ENCODE measurements at places on chromosomes 12 and 14. TPM values are rescaled to one million over a fixed set of nuclear protein-coding genes. Genes with fewer than 3 reads are reported as not detected.
A peak's percentile ranks its signal among the peaks of the same experiment; 100 is the strongest.

The ACSM4 gene
- total RNA-seq = not detected

The YY1 gene
- 40.6 TPM for total RNA-seq

DNA sequence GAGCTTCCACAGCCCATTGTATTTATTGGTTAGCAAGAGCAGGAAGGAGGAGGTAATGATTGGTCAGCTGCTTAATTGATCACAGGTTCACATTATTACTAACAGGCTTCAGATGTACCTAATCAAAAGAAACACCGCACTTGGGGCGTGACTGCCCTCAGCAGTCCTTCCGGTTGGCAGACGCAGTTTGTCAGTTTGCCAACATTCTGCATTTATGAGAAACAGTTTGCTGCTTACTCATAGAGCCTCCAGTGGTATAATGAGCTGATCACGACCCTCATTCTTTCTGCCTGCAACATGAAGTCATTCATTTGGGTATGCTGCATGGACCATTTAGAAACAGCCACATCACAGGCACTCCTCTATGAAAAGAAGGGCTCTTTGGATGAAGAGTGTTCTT lies 42.5 kb upstream of the PPM1H start:
- DNase-seq = peak; percentile 3
- no peak overlapping the region for H3K4me3 ChIP-seq
- H3K27ac ChIP-seq = no peak overlapping the region
- H3K36me3 ChIP-seq = no peaks in the 10 kb centered on the region

GRCh38 chr12:77808534-77808933 lies 22.2 kb upstream of the NAV3 start:
- H3K27me3 ChIP-seq = no peaks in the 10 kb centered on the region
- H3K27ac ChIP-seq = no peak overlapping the region
- no peaks in the 10 kb centered on the region for H3K36me3 ChIP-seq
- no peak for DNase-seq
- H3K4me3 ChIP-seq = no peak overlapping the region
- H3K4me1 ChIP-seq = no peaks in the 10 kb centered on the region

- H3K27me3 ChIP-seq = no peaks in the 10 kb centered on the region
- H3K4me1 ChIP-seq = no peaks in the 10 kb centered on the region
- H3K4me3 ChIP-seq = no peak overlapping the region
- peaks cover 9% of the 10 kb centered on the region for H3K36me3 ChIP-seq
- H3K27ac ChIP-seq = no peak overlapping the region
- no peak for DNase-seq
These were observed 7.0 kb downstream of the MTHFD1 start for GRCh38 chr14:64394977-64395633.

GRCh38 chr12:93139028-93139665 lies 210.1 kb upstream of the EEA1 start:
- DNase-seq = no peak
- peaks cover 6% of the 10 kb centered on the region for H3K4me1 ChIP-seq
- H3K4me3 ChIP-seq = no peak overlapping the region

The TMEM19 gene
- total RNA-seq = 26.3 TPM

DNA sequence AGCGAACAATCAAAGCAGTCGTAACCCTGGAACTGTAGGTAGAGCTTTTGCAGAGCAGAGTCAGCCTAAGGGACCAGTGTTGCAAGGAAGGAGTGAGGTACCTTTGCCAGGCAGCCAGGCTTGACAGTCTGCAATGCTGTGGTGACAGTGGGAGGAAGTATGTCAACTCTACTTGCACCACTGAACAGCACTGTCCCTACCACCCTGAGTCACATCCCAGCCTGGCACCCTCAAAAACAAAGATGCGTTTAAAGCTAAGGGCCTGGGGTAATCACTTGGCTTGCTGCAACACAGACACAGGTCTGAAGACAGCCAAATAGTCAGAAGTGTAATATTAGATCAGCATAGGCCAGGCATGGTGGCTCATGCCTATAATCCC lies 141.9 kb downstream of the DPF3 start:
- DNase-seq = no peak
- H3K4me3 ChIP-seq = no peak overlapping the region
- H3K27ac ChIP-seq = no peak overlapping the region
- H3K36me3 ChIP-seq = no peaks in the 10 kb centered on the region

- H3K27me3 ChIP-seq = no peaks in the 10 kb centered on the region
- H3K36me3 ChIP-seq = no peaks in the 10 kb centered on the region
- peak; percentile 12 for DNase-seq
- H3K27ac ChIP-seq = no peak overlapping the region
- no peak overlapping the region for H3K4me3 ChIP-seq
These were observed 57.9 kb downstream of the TXNDC16 start for GRCh38 chr14:52494444-52494843.

- no peaks in the 10 kb centered on the region for H3K27me3 ChIP-seq
- no peak overlapping the region for H3K27ac ChIP-seq
- DNase-seq = no peak
- no peak overlapping the region for H3K4me3 ChIP-seq
- H3K4me1 ChIP-seq = no peaks in the 10 kb centered on the region
- H3K36me3 ChIP-seq = no peaks in the 10 kb centered on the region
These were observed 95.0 kb upstream of the CCND2 start for GRCh38 chr12:4178424-4179170.

DNA sequence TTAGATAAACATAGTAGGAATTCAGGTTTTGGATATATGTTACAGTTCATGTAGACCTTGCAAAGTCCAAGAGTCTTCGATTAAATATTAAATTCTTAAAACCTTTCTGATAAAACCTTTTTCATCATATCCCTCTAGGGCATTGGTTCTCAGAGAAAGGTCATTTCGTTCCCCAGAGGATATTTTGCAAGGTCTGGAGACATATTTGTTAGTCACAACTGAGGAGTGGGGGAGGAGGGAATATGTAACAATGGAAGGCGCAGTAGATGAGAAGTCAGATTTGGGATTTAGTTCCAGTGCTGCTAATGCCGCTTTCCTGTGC lies 5.3 kb downstream of the TMEM253 start:
- no peak for DNase-seq
- no peaks in the 10 kb centered on the region for H3K27me3 ChIP-seq
- H3K36me3 ChIP-seq = no peaks in the 10 kb centered on the region
- H3K4me3 ChIP-seq = no peak overlapping the region

- H3K4me3 ChIP-seq = no peak overlapping the region
- DNase-seq = no peak
- H3K27me3 ChIP-seq = peaks cover 7% of the 10 kb centered on the region
These were observed 53.2 kb downstream of the TESC start for GRCh38 chr12:117046011-117046369.

GRCh38 chr14:56199095-56199981 lies 81.1 kb downstream of the PELI2 start:
- H3K4me3 ChIP-seq = no peak overlapping the region
- H3K27me3 ChIP-seq = no peaks in the 10 kb centered on the region
- peak; percentile 70 for DNase-seq
- no peak overlapping the region for H3K27ac ChIP-seq
- H3K4me1 ChIP-seq = peaks cover 7% of the 10 kb centered on the region

DNA sequence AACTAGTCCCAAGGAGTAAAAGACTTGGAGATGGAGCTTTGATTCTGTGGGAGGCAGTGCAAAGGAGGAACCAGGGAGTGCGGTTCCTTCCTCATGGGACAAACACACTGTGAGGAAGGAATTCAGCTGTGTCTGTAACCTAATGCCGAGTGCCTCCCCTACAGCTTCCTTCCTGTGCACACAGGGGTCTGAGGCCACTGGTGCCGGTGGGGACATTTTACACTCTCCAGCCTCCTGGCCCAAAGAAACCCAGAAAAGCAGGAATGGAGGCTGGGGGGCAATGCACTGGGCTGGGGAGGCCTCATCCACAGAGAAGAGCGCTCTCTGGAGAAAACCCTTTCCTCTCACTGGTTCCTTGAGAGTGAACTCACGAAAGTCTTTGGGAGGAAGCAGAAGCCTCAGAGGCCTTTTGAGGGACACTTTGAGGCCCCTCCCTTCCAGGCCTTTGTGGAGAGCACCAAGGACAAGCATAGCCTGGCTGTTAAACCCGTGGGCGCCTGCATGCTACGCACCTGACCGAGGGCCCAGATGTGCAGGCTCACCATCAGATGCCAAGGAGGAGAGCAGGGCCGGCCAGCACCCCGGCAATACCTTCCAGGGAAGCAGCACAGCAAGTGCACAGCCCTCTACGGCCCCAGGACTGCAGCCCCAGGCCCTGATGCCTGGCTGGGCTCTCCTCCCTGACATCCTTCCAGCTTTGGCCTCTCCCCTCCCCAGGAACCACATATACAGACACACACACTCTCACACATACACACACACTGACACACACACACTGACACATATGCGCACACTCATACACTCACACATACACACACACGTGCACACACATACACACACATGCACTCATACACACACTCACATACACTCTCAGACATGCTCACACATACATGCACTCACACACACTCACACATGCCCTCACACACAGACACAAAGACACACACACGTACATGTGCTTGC lies 52.0 kb downstream of the NFKBIA start:
- no peaks in the 10 kb centered on the region for H3K27me3 ChIP-seq
- H3K4me3 ChIP-seq = no peak overlapping the region
- H3K27ac ChIP-seq = peak overlapping the region; percentile 9

DNA sequence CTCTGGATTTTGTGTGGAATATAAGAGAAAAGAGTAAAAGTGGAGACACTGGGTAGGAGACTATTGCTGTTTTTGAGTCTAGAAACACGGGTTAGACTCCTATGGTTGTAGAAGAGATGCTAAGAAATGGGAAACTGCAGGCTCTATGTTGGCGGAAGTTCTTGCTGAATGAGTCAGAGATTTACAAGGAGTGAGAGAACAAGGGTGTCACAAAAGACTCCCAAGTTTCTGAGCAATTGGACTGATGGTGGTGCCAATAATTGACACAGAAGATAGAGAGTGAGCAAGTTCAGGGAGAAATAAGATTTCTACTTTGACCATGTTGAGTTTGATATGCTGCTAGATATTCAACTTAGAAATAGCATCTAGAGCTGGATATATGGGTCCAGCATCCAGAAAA lies 2.6 kb upstream of the PRKD1 start:
- H3K36me3 ChIP-seq = no peaks in the 10 kb centered on the region
- H3K27me3 ChIP-seq = no peaks in the 10 kb centered on the region
- H3K4me3 ChIP-seq = no peak overlapping the region
- no peak for DNase-seq
- H3K4me1 ChIP-seq = peaks cover 16% of the 10 kb centered on the region

- no peak overlapping the region for H3K27ac ChIP-seq
- peaks cover 7% of the 10 kb centered on the region for H3K4me1 ChIP-seq
- no peaks in the 10 kb centered on the region for H3K36me3 ChIP-seq
- no peaks in the 10 kb centered on the region for H3K27me3 ChIP-seq
- no peak overlapping the region for H3K4me3 ChIP-seq
These were observed 533.7 kb downstream of the RPS29 start for GRCh38 chr14:49052521-49052920.

Measured in muscle of leg (tissue), 16 donors.